Esophagus squamous epithelium (tissue), 5 donors: ENCODE measurements at places on chromosomes 5 and 9.

GRCh38 chr5:148615644-148616275, 38.6 kb downstream of the HTR4 start:
- DNase-seq, result no peak

DNA sequence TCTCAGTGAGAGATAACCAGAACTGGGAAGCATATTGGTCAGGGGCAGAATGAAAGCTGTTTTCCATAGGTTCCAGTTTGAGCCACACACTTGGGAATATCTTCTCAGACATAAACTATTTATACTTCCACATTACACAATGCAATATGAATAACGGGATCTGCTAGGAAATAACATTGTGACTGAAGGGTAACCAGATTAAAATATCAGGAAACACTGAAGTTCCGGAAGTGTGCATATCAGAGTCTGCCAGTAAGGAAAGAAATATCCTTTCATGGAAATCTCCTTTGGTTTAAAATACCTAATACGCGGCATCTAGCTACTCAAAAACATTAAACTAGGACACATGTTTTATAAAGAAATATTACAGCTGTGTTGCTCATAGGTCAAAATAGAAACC, 56.3 kb downstream of the ST8SIA4 start:
- no peak for DNase-seq

DNA sequence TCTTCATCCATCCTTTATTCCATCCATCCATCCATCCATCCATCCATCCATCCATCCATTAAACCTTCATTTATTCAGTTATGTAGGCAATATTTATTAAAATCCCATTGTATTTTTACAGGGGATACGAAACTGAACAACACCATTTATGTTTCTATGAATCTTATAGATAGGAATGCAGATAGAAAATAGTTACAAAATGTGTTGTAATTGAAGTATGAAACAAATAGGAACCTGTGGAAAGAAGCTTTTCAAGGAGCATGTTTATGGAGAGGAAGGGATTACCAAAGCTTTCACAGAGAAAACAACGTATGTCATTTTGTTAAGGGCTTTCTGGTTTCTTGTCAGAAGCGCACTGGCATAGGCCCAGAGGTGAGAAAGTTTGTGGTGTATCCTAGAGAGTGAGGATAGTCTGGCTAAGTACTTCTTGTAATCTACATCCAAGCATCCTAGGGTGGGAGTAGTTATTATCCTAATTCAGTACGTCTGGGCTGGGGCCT, 184.0 kb downstream of the CNTLN start:
- DNase-seq, result no peak

DNA sequence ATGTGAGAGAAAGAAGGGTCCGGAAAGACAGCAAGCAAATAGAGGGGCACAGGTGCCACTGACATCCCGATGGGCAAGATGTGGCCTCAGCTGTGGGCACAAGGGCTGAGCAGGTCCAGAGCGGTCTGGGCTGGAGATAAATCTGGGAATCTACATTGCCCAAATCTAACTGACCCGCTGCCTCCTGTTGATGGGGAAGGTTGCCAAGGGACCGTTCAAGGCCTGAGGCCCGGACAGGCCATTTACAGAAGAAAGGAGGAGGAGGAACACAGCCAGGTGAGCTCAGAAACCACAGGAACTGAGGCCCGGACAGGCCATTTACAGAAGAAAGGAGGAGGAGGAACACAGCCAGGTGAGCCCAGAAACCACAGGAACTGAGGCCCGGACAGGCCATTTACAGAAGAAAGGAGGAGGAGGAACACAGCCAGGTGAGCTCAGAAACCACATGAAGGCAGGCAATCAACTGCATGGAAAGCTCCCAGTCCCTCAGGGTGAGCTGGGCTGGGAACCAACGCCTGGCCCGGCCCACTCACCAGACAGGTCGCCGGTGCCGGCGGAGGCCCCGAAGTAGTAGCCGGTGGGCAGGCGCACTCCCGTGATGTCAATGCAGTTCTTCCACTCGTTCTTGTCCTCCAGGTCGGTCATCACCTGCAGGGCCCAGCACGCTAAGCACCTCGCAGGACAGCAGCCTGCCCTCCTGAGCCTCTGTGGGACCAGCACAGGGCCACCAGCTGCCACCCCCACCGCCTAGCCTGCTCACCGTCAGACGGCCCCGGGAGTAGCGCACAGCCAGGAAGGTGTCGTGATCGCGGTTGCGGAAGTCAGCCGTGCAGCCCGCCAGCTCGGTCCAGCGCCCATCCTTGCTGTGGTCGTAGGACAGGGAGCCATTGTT, 14.6 kb downstream of the LMAN2 start:
- DNase-seq, result no peak

GRCh38 chr5:133503511-133503910, 108.8 kb downstream of the FSTL4 start:
- DNase-seq, result no peak

GRCh38 chr5:89129941-89130340, 247.0 kb upstream of the MEF2C start:
- no peak for DNase-seq

GRCh38 chr5:140150201-140150600, 24.5 kb downstream of the IGIP start:
- no peak for DNase-seq

- DNase-seq, result no peak
These were observed 2.3 kb upstream of the SCGB3A1 start for GRCh38 chr5:180593446-180594206.

DNA sequence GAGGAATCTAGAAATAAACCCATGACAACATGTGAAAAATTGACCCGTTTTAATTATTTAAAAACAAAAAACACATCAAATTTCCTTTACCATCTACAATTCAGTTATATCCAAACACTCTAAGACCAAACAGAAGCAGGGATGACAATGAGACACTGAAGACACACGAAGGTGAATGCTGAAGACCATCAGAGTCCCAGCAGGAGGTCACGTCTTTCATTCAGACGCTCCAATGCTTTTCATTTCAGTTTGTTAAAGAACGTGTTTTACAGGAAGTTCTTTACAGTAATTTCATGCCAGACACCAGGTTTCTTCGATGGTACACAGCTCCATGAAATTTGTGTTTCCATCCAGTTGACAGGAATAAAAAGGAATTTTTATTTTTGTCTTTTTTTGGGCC, 10.1 kb downstream of the RBM22 start:
- DNase-seq, result no peak

DNA sequence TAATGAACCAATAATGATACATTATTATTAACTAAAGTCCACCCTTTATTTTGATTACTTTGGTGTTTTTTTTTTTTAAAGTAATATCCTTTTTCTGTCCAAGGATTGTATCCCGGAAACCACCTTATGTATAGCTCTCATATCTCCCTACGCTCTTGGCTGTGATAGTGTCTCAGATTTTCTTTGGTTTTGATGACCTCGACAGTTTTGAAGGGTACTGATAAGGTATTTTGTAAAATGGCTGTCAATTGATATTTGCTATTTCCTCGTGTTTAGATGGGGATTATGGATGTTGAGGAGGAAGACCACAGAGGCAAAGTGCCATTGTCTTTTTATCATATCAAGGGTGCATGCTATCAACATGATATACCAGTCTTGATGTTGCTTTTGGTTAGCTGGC, 259.0 kb downstream of the SGCD start:
- no peak for DNase-seq

GRCh38 chr9:122346478-122347347, 24.1 kb upstream of the PTGS1 start:
- DNase-seq, result no peak

DNA sequence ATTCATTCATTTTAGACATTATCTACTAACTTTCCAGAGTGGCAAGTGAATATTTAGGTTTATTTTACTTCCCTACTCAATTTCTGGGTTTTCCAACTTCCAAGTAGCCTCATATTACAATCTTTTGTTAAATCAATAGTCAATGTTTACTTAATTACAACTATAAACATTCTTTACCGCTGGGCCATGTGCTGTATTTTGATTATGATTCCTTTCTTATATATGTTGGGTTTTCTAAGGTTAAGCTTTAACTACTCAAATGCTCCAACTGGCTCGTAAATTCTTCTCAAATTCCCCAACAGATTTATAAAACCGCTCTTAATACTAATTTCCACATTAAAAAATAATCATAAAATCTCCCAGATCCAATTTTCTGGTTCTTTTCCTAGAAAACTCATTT, 110.1 kb upstream of the ABCA1 start:
- DNase-seq, result no peak

DNA sequence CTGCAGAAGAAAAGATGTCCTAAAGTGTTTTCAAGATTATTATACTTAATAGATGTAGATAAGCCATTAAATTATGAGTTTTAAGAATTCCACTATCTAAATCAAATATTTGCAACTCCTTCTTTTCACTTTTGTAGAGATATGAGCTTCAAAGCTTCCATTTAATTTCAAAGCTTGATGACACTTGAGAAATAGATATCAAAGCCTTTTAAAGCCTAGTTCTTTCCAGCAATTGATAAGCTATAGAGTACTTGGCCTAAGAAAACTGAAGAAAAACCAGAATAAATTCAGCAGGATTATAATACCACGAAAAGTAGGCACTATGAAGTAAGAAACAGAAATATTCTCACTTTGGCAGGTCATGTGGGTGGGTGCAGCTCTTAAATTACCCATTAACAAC, 1.7 kb downstream of the TNFSF8 start:
- no peak for DNase-seq

- no peak for DNase-seq
These were observed 639 bp downstream of the AMACR start for GRCh38 chr5:34007201-34007620.

DNA sequence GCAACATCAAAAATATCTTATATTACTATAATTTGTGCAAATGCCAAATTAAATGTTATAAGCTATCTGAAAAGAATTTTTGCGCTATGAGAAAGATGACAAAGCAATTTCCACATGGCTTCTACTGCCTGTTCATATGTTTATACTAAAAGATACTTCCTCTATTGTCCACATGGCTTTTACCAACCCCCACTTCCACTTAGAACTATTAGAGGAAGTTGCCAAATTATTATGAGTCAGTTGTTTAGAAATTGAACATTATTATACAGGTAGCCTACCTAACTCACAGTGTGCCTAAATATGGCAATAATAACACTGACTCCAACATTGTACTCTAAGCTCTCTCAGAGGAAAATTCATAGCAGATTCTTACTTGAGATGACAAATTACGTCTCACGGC, 37.6 kb upstream of the SLC27A6 start:
- DNase-seq, result no peak

- DNase-seq, result no peak
These were observed 124.7 kb upstream of the LIFR start for GRCh38 chr5:38681029-38681706.
